Stimulated activated CD4-positive, alpha-beta T cell treated with anti-CD3 and anti-CD28 coated beads, Interleukin-4, amount 100 ng/mL, for 24 hours (primary cell): ENCODE measurements at places on chromosomes 3 and 15.

GRCh38 chr3:53234130-53234840 is 21.5 kb downstream of the TKT start:
- DNase-seq, result no peak

DNA sequence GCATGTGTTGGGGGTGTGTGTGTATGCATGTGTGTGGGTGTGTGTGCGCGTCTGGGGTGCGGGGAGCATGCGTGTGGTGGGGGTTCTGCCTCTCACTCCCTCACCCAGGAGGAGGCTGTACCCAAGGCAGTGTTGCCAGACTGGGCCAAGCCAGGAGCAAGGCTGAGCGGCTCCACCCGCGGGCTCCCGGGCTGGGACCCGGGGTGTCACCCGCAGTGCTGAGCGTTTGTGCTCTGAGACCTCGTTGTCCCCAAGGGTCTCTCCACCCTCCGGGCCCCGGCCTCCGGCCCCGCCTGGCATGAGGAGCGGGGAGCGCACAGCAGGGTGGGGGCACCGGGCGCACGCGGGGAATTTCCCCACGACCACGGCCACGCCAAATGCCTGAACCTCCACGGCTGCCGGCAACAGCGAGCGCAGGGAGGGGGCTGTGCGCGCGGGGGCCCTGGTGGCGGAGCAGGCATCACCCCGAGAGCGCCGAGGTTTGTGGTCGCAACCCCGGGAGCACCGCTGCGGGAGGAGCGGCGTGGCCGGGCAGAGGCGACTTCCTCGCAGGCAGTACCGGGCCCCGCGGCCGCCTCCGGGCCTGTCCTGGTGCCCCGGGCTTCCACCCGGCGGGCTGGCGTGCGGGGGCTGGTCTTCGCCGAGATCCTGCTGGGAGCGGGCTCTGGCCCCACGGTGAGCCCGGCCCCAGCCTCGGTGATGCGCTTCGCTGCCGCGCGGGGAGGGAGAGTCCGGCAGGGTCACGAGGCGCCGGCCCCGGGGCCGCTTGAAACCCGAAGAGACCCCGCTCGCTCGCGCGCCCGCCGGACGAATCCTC is 7.4 kb upstream of the OCA2 start:
- no peak for DNase-seq

DNA sequence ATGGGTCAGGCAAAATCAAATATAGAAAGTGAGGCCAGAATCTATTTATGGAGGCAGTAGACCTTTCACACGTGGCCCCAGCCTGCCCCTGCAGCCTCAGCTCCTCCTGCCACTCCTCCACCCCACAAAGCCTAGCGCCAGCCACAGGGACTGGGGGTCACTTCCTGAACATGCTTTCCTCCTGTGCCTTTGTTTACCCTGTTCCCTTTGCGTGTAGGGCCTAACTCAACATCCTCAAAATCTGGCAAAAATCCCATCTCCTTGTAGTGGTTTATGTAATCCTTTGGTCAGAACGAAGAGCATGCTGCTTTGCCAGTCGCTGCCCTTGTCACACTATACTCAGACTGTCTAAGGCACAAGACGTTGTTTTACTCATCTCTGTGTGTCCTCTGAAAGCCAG is 39.6 kb downstream of the KBTBD12 start:
- DNase-seq, result no peak

DNA sequence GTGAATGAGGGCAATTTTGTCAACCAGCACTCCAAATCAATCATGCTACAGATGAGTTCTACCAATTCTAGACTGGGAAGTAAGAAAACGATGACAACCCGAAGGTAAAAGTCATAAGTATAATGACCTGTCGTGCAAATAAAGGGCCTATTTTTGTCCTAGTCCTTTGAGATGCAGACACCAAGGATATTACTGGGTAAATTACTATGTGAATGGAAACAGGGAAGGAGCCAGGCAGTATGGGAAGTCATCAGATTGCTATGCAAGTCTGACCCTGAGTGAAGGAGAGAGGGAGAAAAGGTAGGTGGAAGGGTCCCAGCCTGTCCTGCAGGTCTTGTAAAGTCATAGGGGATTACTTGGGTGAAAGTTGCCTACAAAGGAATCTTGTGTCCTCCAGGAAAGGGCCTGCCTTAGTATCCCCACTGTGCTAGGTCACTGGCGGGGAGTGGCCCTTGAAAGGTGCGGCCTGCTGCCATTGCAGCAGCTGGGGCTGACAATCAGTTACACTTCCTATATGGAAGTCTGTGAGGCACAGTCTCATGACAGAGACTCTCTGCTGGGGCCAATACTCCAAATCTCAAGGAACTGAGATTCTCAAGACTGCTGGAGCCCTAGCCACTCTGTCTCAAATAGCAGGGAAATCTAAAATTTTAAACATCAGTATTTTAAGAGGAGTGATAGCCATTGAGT is 149.9 kb upstream of the SLC2A2 start:
- DNase-seq, result no peak

- no peak for DNase-seq
These were observed 32.4 kb downstream of the TNIK start for GRCh38 chr3:171427771-171428320.

GRCh38 chr3:57298041-57298440 is 5.6 kb upstream of the ASB14 start:
- DNase-seq, result no peak

DNA sequence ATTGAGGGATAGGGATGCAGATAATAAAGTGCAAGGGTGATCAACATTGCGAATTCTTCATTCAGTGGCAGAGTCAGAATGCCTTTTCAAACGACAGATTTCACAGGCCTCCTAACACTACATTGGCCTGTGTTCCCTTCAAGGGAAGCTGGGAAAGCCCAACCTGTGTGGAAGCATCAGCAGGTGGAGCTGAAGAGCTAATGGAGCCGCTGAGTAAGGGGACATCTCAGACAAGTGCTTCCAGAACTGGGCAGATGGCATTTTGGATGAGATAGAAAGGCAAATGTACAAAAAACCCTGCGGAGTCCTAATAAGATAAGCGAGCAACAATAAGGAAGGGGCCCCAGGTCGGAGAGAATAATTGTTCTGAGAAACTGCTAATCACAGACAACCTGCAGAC is 8.5 kb upstream of the SLC24A5 start:
- DNase-seq, result no peak

DNA sequence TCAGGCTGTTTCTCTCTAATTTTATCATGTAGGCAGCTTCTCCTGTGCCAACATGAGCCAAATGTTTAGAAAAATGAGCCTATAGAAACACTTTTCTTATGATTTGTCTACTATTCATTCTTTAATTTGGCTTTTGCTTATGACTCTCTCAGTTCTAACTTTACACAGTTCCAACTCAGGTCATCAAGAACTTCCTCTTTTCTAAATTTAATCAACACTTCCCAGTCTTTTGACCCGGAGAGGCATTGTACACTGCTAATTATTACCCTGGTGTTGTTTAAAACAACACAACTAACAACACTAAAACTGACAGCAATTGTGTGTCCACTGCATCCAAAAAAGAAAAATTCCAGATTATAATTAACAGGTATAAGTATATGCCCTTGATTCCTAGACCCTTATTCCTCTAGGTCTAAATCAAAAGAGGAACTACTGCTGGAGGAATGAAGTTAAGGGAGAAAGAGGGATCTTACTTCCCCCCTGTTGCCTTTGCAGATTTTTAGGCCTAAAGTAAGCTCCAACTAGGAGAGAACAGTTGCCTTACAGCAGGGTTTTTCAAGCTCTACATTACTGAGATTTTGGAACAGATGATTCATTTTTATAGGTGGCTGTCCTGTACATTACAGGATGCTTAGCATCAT is 332.2 kb upstream of the GOLIM4 start:
- no peak for DNase-seq

DNA sequence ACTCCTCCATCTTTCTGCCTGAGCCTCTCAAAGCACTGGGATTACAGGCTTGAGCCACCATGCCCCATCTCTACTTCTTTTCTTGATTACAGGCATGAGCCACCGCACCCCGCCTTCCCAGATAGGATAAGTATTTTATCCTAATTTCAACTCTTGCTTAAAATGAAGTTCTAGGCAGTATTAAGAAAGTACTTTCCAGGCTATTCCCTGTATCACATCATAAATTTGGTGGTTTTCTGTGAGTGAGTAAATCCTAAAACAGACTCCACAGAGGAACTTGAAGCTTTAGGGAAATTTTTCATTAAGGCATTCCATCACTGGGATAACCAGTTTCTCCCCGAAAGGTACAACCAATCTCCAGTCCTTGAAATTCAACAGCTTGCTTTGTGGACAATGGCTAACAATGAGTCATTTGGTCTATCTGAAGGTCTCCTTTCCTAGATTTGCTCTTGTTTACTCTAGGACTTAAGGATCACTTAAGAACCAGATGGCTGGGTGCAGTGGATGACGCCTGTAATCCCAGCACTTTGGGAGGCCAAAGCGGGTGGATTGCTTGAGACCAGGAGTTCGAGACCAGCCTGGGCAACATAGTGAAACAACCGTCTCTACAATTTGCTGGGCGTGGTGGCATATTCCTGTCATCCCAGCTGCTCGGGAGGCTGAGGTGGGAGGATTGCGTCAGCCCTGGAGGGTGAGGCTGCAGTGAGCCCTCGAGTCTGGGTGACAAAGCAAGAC is 49.7 kb upstream of the SKIL start:
- DNase-seq, result no peak

- no peak for DNase-seq
These were observed 41.1 kb upstream of the TMCO5A start for GRCh38 chr15:37893309-37893708.

GRCh38 chr3:1007866-1008265 is 85.0 kb upstream of the CNTN6 start:
- no peak for DNase-seq

DNA sequence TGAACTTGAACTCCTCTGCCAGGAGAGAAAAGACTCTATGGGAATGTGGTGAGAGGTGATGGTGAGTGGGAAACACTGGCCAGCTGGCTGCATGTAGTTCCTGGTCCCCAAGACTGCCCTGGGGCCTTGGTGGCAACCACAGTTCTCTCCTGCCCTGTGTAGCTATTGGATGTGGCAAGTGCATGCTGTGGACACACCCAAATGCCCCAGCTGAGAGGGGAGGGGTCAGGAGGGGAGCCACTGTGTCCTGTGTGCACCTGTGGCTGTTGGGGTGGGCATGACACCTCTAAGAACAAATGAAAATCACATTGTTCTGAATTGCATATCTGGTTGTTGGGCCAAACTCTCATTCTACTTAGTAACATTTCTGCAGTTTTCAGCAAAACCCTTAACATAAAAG is 409.6 kb downstream of the NSUN3 start:
- no peak for DNase-seq

GRCh38 chr15:35194296-35194695 is 109.2 kb upstream of the NANOGP8 start:
- DNase-seq, result no peak

DNA sequence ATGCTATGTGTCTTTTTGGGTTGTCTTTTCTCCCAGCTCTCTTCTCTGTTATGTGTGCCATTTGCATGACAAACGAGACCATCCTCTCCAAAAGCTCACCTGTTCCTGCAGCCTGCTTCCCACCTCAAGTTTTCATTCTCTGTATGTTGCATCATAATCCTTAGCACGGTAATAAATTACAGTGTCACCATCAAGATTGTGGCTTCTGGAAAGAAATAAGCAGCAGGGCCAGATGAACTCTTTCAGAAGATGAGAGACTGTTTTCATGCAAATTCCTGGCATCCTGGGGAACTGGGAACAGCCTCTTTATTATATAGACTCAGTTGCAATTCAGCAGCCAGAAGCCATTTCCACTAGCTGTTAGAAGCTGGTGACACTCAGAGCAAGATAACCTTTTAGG is 436.7 kb downstream of the EPHB1 start:
- no peak for DNase-seq

GRCh38 chr3:47424434-47425382 is 43.9 kb downstream of the PTPN23 start:
- DNase-seq, result no peak

DNA sequence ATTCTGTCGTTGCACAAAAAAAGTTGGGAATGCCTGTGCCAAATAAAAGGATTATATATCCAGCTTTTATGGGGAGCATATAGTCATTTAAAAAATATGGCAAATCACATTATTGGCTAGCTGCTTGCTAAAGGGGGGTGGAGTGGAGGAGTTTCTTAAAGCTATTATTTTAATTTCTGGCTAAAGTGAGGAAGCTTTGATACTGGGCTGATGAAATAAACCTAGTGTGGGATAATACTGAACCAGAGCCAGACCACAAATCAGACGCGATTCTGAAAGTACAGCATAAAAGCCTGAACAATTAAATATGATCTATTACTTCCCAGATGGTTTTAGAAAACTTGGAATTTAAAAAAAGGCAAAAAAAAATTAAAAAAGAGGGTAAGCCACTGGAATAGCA is 14.4 kb downstream of the POLR2M start:
- DNase-seq, result no peak

DNA sequence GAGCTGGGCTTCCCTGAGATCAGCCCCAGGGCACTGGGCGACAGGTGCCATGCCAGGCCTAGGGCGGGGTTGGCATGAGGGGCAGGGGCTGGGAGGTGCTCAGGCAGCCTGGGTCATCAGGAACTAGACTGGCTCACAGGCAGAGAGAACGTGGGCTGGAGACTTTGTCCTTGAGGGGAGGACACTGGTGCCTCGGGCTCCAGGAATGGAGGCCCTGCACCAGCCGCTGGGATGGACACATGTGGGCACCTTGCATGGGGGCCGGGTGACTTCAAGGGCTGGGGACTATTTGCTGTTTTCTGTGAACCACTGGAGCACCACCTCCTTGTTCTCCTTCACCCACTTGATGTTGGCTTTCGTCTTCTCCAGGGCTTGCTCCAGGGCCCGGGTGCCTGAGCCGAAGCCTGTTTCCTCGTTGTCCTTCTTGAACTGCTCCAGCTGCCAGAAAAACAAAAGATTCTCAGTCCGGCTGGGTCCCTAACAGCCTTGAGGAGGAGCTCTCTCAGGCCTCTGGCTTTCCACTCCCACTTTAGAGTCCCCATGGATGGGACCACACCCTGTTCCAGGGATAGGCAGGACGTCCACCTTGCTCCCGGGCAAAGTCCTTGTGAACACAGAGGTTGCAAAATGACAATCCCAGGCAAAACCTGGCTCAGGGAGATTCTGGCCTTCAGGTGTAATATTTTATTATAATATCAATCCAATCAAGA is 9.1 kb downstream of the MESP2 start:
- no peak for DNase-seq

DNA sequence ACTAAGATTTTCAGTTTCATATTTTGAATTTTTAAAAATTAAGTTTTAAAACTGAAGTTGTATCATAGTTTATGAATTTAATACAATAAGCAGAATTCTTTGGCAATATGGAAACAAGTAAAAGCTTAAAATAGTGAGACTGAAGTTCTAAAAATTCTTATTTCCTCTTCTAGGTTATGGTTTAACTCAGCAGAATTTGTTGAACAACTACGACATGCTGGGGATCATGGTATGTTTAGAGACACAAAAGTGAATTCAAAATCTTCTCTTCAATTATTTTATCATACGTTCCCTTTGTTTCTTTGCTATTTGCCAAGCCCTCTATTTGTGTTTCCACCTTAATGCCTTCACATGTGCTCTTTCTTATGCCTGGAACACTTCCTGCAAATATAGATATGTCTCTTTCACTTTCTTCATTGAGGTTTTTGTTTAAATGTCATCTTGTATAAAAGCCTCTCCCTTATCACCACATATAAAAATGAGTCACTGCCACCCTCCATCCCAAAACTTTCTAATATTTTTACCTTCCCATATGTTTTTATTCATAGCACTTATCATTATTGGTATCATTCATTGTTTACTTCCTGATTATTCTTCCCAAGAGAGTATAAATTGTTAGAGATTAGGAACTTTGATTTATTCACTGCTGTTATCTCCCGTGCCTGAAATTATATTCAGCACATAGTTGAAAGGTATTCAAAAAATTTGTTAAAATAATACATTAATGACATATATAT is 6.4 kb downstream of the SUCNR1 start:
- no peak for DNase-seq

- no peak for DNase-seq
These were observed 454.4 kb downstream of the WDR72 start for GRCh38 chr15:53305101-53305500.

- no peak for DNase-seq
These were observed 113.9 kb downstream of the DGKG start for GRCh38 chr3:186247821-186248814.
